ENCODE measurements at places on chromosomes 1 and 21. TPM values are rescaled to one million over a fixed set of nuclear protein-coding genes. Genes with fewer than 3 reads are reported as not detected.

GRCh38 chr1:159171688-159172501, 480 bp downstream of the CADM3 start:
- peak overlapping the region; percentile 6 for H3K27ac ChIP-seq
- H3K27me3 ChIP-seq, result peaks cover 64% of the 10 kb centered on the region
- no peak for DNase-seq
- peaks cover 3% of the 10 kb centered on the region for H3K4me1 ChIP-seq
- no peaks in the 10 kb centered on the region for H3K36me3 ChIP-seq

GRCh38 chr1:207519505-207520399, 23.8 kb downstream of the CR1 start:
- no peaks in the 10 kb centered on the region for H3K4me1 ChIP-seq
- H3K36me3 ChIP-seq, result no peaks in the 10 kb centered on the region
- H3K4me3 ChIP-seq, result no peak overlapping the region

- peaks cover 9% of the 10 kb centered on the region for H3K4me1 ChIP-seq
- DNase-seq, result peak; percentile 11
- H3K4me3 ChIP-seq, result no peak overlapping the region
- H3K36me3 ChIP-seq, result no peaks in the 10 kb centered on the region
- H3K27me3 ChIP-seq, result peaks cover 41% of the 10 kb centered on the region
Observed at GRCh38 chr1:28144203-28145135, 32.0 kb downstream of the PTAFR start.

DNA sequence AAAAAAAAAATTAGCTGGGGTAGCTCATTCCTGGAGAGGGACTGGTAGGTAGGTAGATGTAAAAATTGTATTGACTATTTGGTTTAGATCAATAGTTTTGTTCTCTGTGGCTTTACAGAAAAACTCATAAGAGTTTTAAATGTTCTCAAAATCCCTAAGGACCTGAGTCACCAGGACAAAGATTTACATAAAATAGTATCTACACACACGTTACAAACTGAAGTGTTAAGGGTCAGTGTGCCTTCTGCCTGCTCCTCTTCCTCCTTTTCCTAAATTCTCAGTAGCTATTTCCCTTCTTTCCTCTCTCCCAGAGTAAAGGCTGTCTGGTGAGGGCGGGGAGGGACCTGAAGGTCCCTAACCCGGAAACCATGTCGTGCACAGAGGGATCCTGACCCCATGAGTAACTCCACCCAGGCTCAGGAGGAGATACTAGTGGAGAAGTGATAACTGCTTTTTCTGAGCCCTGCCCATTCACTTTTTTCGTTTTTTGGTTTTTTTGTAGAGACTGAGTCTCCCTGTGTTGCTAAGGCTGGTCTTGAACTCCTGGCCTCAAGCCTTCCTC, 8.1 kb downstream of the PLEKHM2 start:
- peaks cover 27% of the 10 kb centered on the region for H3K36me3 ChIP-seq
- H3K27ac ChIP-seq, result peak overlapping the region; percentile 56
- H3K4me3 ChIP-seq, result no peak overlapping the region
- peaks cover 34% of the 10 kb centered on the region for H3K4me1 ChIP-seq
- DNase-seq, result no peak
- H3K27me3 ChIP-seq, result no peaks in the 10 kb centered on the region

C1orf87 gene
- not detected for total RNA-seq

RGS5 gene
- 2.5 TPM for total RNA-seq

RGS8 gene
- total RNA-seq, result not detected

SOAT1 gene
- 68.9 TPM for total RNA-seq

DNA sequence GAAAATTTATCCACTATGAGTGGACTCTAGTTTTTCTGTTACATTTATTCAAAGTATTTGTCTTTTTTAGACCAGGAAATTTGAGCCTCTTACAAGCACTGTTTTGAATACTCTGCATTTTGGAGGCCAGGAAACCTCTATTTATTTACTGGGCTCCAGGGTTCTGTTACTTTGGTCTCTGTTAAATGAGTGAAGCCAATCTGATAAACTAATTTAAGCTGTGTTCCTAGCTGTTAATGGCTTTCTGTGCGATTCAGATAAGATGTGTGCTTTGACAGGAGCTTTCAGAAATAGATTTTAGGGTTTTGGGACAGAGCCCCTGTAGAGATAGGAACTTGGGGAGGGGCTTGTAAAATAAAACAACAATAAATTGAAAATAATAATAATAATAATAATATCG, 23.9 kb downstream of the ACKR1 start:
- peaks cover 11% of the 10 kb centered on the region for H3K27me3 ChIP-seq
- no peaks in the 10 kb centered on the region for H3K4me1 ChIP-seq
- H3K4me3 ChIP-seq, result no peak overlapping the region
- no peaks in the 10 kb centered on the region for H3K36me3 ChIP-seq
- H3K27ac ChIP-seq, result no peak overlapping the region
- DNase-seq, result no peak

SPRR4 gene
- total RNA-seq, result not detected

DNA sequence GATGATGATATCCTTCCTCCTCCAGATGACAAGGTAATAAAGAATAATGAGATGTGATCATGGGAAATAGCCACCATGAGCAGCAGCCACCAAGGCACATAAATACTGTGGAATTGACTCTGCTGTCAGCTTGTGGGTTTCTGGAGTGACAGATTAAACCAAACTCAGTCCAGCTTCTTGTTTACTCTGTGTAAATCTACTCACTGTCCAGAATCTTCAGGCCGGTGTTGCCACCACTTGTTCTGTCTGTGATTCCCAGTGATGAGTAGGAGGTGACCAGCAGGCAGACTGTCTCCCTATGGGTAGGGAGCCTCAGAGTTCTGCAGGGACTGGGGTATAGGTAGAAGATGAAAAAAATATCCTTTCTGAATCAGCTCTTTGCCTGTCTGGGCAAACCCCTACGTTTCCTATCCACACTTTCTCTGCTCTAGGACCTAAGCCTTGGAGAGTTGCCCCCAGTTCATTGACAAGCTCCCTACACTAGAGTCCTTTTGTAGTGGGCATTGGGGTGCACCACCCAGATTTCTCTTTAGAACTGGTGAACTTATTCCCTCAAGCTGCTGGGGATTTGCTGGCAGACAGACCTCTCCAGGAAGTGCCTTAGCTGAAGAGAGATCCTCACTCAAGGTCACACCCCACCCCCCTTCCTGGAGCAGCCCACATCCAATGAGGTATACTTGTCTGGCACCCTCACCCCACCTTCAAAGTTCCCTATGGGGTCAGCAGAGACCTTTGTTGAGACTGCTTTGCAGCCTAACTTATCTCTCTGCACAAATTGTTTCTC, 47.6 kb downstream of the ATP1A1 start:
- peaks cover 43% of the 10 kb centered on the region for H3K4me1 ChIP-seq
- no peak overlapping the region for H3K4me3 ChIP-seq
- peaks cover 21% of the 10 kb centered on the region for H3K27me3 ChIP-seq

GRCh38 chr1:167328816-167329483, 108.3 kb downstream of the POU2F1 start:
- no peak overlapping the region for H3K27ac ChIP-seq
- no peak overlapping the region for H3K4me3 ChIP-seq
- H3K27me3 ChIP-seq, result no peaks in the 10 kb centered on the region
- peaks cover 17% of the 10 kb centered on the region for H3K4me1 ChIP-seq

DNA sequence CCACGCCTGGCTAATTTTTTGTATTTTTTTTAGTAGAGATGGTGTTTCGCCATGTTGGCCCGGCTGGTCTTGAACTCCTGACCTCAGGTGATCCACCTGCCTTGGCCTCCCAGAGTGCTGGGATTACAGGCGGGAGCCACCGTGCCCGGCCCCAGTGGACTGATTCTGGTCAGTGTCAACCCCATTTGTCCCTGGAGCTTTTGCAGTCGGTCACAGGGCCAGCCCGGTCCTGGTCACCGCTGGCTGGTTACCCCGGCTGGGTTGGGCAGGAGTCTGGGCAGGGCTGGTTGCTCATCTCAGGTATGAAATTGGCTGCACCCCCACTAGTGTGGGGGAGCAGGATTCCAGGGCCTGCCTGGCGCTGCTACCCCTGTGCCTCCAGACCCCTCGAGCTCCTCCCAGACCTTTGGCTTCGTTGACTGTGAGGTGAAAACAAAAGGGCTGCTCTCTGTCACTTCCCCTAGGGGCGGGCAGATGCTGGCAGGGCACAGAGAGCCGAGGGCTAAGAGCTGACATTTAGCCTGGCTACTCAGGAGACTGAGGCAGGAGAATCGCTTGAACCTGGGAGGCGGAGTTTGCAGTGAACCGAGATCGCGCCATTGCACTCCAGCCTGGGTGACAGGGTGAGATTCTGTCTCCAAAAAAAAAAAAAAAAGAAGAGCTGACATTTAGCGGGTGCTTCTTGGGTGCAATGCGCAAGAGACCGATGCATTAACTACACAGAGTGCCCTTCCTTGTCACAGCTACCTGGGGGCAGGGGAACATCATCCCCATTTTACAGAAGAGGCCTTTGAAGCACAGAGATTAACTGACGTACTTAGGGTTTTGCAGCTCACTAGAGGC, 10.6 kb downstream of the TNFRSF1B start:
- H3K36me3 ChIP-seq, result peaks cover 34% of the 10 kb centered on the region
- DNase-seq, result peak; percentile 32

- no peaks in the 10 kb centered on the region for H3K36me3 ChIP-seq
- H3K4me1 ChIP-seq, result no peaks in the 10 kb centered on the region
- no peak overlapping the region for H3K4me3 ChIP-seq
- H3K27me3 ChIP-seq, result peaks cover 5% of the 10 kb centered on the region
Observed at GRCh38 chr1:160116283-160117147, 956 bp downstream of the ATP1A2 start.

- peak overlapping the region; percentile 44 for H3K4me3 ChIP-seq
- no peaks in the 10 kb centered on the region for H3K27me3 ChIP-seq
- H3K4me1 ChIP-seq, result peaks cover 73% of the 10 kb centered on the region
- peak overlapping the region; percentile 78 for H3K27ac ChIP-seq
- H3K36me3 ChIP-seq, result peaks cover 9% of the 10 kb centered on the region
Observed at GRCh38 chr1:206465951-206466350, 4.3 kb upstream of the IKBKE start.

DNA sequence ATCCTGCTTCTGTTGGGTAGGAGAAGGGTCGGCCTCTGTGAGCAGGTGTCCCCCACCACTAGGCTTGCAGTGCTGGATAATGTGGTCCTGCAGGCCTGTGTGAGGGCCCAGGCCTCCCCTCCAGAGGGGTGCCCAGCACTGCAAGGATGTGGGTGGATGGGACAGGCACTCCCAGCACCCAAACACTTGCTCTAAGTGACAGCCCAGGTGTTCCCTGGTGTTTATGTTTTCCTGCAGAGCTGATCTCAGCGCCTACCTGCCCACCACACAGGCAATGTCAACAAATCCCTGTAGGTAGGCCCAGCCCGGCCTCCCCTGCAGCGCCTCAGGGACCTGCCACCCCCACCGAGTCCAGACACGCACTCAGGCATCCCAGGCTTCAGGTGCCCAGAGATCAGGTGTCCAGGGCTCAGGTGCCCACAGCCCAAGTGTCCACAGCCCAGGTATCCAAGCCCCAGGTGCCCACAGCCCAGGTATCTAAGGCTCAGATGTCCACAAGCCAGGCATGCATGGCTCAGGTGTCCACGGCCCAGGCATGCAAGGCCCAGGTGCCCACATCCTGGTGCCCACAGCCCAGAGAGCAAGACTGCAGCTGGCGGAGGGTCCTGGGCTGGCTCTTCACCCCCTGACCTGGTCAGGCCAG, 59.2 kb downstream of the WNT9A start:
- H3K36me3 ChIP-seq, result no peaks in the 10 kb centered on the region
- H3K27ac ChIP-seq, result no peak overlapping the region
- no peak overlapping the region for H3K4me3 ChIP-seq
- DNase-seq, result no peak
- H3K4me1 ChIP-seq, result peaks cover 25% of the 10 kb centered on the region

MMP23B gene
- 1.8 TPM for total RNA-seq

- H3K4me3 ChIP-seq, result no peak overlapping the region
- no peaks in the 10 kb centered on the region for H3K36me3 ChIP-seq
- H3K4me1 ChIP-seq, result no peaks in the 10 kb centered on the region
- peaks cover 3% of the 10 kb centered on the region for H3K27me3 ChIP-seq
- DNase-seq, result no peak
- H3K27ac ChIP-seq, result no peak overlapping the region
Observed at GRCh38 chr1:34743775-34744174, 11.1 kb upstream of the GJB5 start.

DNA sequence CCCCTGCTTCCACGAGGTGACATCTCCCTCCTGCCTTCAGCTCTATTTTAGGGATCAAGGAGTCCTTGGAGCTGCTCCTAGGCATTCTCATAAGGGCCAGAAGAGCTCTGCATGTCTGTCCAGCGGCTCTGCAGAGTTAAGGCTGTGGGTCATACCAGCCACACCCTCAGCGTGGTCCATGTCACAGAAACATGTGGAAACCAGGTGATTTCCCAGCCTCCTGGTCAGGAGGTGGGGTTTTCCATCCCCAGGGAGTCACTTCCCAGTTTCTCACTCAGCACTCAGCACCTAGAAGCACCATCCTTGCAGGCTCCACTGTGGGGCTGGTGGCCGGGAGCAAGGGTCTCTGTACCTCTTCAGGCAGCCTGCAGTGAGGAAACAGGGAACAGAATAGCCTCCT, 1.4 kb upstream of the TNFRSF1B start:
- no peak overlapping the region for H3K27ac ChIP-seq
- H3K27me3 ChIP-seq, result no peaks in the 10 kb centered on the region
- H3K4me3 ChIP-seq, result no peak overlapping the region

WLS gene
- not detected for total RNA-seq

DNA sequence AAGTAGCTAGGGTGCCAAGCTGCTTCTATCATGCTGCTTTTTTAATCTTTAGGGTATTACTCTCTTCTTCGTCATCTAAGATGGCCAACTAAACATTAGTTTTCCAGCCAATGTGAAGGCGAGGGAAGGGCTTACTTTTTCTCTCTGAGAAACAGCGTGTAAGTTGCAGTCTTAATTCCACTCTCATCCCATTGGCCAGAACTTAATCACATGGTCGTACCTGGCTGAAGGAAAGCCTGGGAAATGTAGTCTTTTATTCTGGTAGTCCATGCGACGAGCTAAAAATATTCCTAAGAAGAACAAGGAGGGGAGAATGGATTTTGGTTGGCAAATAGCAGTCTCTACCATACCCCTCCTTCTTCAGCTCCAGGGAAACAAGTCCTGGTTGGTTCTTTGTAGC, 21.5 kb downstream of the DNAJC6 start:
- DNase-seq, result no peak
- no peaks in the 10 kb centered on the region for H3K36me3 ChIP-seq
- H3K4me3 ChIP-seq, result no peak overlapping the region

NOS1AP gene
- 0.06 TPM for total RNA-seq

GRCh38 chr1:43936431-43937151, 3.0 kb downstream of the ARTN start:
- H3K27me3 ChIP-seq, result peaks cover 21% of the 10 kb centered on the region
- H3K27ac ChIP-seq, result no peak overlapping the region
- peak overlapping the region; percentile 25 for H3K4me3 ChIP-seq
- H3K4me1 ChIP-seq, result peaks cover 20% of the 10 kb centered on the region

- no peaks in the 10 kb centered on the region for H3K4me1 ChIP-seq
- H3K27ac ChIP-seq, result no peak overlapping the region
- H3K36me3 ChIP-seq, result no peaks in the 10 kb centered on the region
- no peak for DNase-seq
- H3K27me3 ChIP-seq, result peaks cover 2% of the 10 kb centered on the region
Observed at GRCh38 chr1:157442065-157442464, 110.2 kb downstream of the FCRL5 start.

FAM151A gene
- not detected for total RNA-seq

GRCh38 chr1:228282329-228283042, 74.6 kb downstream of the OBSCN start:
- no peak for DNase-seq
- no peaks in the 10 kb centered on the region for H3K4me1 ChIP-seq
- H3K4me3 ChIP-seq, result no peak overlapping the region
- H3K27ac ChIP-seq, result no peak overlapping the region
- H3K36me3 ChIP-seq, result no peaks in the 10 kb centered on the region
- H3K27me3 ChIP-seq, result no peaks in the 10 kb centered on the region

S100A11 gene
- 367 TPM for total RNA-seq

CRYZ gene
- total RNA-seq, result 32.1 TPM

- H3K36me3 ChIP-seq, result no peaks in the 10 kb centered on the region
- peaks cover 12% of the 10 kb centered on the region for H3K4me1 ChIP-seq
- H3K4me3 ChIP-seq, result peak overlapping the region; percentile 72
- peak; percentile 48 for DNase-seq
Observed at GRCh38 chr1:201739492-201740085, 89.4 kb upstream of the IPO9 start.
